ENCODE measurements at places on chromosomes 1 and 21.

- no peak for DNase-seq
Measured at GRCh38 chr1:23358310-23358875, 11.2 kb downstream of the ZNF436 start.

GRCh38 chr1:27372808-27373690 is 1.6 kb downstream of the FCN3 start:
- DNase-seq, result no peak

GRCh38 chr21:19321688-19322087 is 918.1 kb upstream of the TMPRSS15 start:
- DNase-seq, result no peak

GRCh38 chr1:107473065-107473464 is 332.2 kb downstream of the NTNG1 start:
- DNase-seq, result no peak

GRCh38 chr21:17903929-17904639 is 84.9 kb upstream of the C21orf91 start:
- DNase-seq, result no peak

GRCh38 chr1:25209516-25209915 is 22.8 kb downstream of the SYF2 start:
- DNase-seq, result no peak

DNA sequence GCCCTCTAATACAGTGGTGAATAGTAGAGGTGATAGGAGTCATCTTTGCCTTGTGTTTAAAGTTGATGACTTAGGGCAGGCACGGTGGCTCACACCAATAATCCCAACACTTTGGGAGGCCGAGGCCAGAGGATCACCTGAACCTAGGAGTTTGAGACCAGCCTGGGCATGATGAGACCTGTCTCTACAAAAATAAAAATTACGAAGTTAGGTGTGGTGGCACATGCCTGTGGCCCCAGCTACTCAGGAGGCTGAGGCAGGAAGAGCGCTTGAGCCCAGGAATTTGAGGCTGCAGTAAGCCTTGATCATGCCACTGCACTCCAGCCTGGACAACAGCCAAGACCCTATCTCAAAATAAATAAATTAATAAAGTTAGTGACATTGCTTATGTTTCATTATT is 26.6 kb downstream of the CAPZA1 start:
- DNase-seq, result no peak

DNA sequence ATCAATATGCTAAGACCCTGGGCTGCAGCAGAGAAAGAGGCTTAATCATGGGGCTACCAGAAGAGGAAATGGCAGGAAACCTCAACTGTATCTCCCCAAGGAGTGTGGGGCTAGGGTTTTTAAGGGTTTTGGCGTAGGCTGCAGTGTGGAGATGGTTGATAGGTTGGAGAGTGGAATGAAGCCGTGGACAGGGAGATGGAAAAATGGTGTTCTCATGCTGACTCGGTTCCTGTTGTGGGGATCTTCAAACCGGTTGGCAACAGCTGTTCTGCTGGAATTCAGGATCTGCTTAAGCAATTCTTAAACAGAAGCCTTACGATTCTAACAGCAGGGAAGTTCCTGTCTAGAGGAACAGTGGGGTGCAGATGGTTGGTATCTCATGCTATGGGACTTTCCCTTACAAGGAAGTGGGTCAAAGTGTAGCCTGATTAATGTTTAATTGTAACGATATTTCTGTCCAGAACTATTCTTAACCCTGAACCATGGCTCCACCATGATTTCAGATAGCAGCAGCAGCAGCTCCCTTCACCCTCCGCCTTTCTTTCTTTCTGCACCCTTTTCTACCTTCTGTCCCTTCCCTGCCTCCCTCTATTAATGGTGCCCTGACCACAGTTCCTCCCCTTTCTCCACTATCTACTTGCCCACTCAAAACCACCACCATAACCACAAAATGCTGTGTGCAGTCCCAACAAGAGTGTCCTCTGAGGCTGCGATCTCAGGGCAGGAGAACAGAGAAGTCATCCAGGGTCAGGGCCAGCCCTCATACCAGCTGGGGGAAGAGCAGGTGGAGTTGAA is 30.8 kb downstream of the RSPH1 start:
- DNase-seq, result no peak

- DNase-seq, result no peak
Measured at GRCh38 chr1:16173447-16174260, 17.8 kb upstream of the EPHA2 start.

- no peak for DNase-seq
Measured at GRCh38 chr1:22778862-22779520, 68.4 kb downstream of the EPHB2 start.

- DNase-seq, result no peak
Measured at GRCh38 chr21:25313829-25314228, 293.5 kb downstream of the MRPL39 start.

GRCh38 chr21:33245289-33245918 is 15.7 kb downstream of the IFNAR2 start:
- no peak for DNase-seq

DNA sequence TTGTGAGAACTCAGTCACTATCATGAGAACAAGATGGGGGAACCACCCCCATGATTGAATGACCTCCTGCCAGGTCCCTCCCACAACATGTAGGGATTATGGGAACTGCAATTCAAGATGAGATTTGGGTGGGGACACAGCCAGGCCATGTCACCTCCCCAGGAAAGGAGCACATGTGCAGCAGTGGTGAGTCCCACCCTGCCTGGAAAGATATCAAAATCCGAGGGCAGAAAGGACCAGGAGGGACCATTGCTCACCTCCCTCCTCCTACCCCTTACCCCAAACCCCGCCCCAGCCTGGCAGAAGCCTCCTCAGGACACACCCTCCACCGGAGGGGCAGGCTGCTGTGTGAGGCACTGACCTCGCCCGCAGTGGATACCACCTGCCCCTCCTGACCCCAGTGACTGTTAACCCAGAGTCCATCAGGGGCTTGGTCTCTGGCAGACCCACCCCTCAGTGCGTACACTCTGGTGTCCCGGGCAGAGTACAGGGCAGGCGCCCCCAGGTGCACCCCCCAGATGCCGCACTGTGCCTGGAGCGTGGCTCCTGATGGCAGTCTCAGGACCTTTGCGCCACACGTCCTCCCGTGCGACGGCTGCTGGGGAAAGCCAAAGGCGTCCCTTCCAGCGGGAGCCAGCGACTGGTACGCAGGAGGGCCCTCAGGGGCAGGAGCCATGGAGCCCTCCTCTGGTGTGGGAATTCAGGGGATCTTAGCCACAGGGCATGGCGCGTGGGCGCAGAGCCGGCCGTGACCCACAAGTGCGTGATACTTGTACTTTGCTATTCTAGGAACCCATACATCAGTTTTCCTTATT is 20.9 kb downstream of the PDXK start:
- DNase-seq, result no peak

- no peak for DNase-seq
Measured at GRCh38 chr1:160076295-160076694, 5.0 kb upstream of the KCNJ9 start.

GRCh38 chr1:46802901-46803574 is 4.2 kb downstream of the CYP4B1 start:
- DNase-seq, result no peak

GRCh38 chr1:209435654-209436566 is 147.6 kb upstream of the CAMK1G start:
- DNase-seq, result peak; percentile 45

GRCh38 chr1:53572065-53572814 is 113.0 kb downstream of the DMRTB1 start:
- no peak for DNase-seq

DNA sequence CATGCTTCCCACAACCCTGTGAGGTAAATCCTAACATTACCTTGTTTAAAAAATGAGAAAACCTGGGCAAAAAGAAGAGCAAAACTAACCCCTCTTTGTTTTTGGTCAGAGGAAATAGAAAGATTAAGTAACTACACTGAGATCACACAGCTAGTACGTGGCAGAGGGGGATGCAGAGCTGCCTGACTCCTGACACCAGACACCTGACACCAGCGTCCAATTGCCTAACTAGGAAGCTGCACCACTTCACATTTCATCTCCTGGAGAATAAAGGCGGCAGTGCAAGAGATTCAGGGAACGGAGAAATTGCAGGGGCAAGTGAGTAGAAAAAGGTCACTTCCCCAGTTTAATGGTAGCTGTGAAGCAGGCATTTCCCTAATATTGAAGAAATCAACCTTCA is 229.3 kb upstream of the PTBP2 start:
- DNase-seq, result peak; percentile 31

- no peak for DNase-seq
Measured at GRCh38 chr1:15014516-15014915, 139.0 kb upstream of the TMEM51 start.

DNA sequence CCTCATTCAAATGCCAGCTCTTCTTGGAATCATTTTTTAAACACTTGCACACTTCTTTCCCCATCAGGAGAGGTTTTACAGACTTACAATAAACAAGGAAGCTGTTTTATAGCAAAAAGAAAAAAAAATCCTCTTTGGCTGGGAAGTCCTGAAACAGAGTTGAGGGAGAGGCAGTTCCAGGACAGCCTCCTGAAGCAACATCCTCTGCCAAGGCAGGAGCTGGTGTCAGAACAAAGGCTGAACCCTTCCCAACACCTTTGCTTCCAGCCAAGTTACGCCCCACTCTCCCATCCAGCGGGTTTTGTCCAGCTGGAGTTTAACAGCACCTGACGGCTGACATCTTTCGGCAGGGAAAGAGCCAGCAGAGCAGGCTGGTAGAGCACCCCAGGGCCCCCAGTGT is 287.8 kb downstream of the RRAGC start:
- no peak for DNase-seq

DNA sequence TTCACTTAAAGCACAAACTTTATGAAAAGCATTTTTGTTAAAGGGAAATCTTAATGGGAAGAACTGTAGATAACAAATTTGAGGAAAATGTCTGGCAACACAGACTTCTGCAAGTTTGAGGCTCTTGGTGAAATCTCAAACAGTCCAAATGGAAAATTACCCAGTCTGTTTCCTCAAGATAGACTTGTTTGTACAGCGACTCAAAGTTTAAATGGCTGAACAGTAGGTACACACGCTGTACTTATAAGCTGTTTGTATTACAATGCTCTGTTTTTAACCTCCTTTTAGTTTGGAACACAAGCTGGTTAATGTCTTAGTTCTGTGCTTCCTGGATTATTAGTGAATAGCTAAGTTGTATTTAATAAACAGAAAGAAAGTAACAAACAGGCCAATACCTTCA is 217.1 kb downstream of the NFIA start:
- DNase-seq, result no peak

DNA sequence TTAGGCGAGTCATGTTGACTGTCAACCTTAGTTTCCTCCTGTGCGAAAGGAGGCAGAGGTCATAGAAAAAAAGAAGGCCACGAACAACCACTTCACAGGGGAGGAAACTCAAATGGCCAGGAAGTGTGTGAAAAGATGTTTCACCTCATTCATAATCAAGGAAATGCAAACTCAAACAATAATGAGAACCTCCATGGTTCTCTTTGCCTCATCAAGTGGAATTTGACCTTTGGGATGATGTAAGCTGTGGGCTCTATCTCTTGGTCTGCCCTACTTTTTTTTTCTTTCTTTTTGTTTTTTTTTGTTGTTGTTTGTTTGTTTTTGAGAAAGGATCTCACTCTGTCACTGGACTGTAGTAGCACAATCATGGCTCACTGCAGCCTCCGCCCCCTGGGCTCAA is 55.9 kb upstream of the GRHL3 start:
- no peak for DNase-seq

DNA sequence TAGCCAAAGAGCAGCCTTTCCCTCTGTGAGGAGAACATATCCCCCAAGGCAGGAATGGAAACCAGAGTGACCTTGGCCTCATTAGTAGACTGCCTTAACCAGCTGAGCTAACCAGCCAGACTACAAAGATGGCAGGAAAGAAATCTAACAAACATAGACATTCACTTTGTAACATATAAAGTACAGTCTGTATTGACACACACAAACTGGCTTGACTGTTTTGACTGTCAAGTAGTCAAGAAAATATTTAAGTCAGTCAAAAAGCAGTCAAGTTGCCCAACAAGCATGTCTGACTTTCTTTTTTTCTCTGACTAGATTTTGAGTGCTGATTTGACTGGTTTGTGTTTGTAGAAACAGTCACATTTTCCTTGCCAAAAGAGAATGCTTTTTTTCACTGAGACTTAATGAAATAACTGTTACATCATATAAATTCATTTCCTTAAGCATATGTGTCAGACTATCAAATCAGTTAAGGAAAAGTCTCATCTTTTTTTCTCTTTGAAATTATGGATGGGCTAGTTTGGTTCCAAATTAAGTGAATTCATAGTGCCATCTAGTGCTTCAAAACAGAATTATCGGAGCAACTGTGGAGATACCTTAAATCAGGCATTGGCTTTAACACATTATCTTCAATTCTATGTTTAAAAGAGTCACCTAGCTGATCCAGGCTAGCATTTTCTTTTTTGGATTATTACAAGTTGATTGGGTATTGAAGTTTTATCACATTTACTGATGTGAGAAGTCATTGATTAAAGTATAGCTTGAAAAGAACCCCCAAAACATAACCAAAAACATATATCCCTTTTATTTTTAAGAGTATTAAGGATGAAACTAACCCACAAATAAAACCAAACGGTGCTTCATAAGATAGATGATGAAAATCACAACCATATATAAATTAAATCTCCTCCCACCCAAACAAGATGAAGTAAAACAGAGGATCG is 75.0 kb downstream of the ATP6V1G3 start:
- DNase-seq, result no peak

DNA sequence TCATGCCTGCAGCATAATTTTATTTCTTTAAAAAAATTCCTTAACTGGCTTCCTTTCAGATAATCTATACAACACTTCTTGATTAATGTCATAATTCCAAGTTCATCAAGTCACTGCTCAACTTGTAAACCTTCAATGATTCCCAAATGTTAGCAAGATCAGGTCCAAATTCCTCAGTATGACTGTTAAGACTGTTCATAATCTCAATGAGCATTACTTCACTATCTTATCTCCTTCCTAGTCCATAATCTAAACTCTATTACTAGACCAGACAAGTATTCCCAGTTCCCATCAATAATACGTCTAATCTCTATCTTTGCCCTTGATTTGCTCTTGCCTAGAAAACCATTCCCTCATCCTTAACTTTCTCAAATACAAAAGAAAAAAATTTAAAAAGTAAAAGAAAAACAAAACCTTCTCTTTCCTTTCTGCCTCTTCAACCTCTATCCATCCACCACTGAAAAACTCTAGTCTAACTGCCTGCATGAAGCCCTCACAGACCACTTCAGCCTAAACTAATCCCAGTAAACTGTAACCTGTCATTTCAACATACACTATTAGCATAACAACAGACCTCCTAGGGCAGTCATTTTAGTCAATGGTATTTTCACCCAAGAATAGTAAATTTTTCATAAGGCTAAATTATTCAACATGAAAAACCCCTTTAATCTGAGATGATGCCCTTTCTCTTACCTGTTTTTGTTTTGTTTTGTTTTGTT is 15.5 kb downstream of the LUZP1 start:
- no peak for DNase-seq

- no peak for DNase-seq
Measured at GRCh38 chr1:238589843-238590435, 699.2 kb upstream of the ZP4 start.

- peak; percentile 29 for DNase-seq
Measured at GRCh38 chr1:84363019-84363418, 35.3 kb upstream of the DNASE2B start.

All from NCI-H1436 treated with DMSO at 0.1 percent for 48 hours (cell line).